ENCODE measurements at places on chromosomes 5 and 9.

DNA sequence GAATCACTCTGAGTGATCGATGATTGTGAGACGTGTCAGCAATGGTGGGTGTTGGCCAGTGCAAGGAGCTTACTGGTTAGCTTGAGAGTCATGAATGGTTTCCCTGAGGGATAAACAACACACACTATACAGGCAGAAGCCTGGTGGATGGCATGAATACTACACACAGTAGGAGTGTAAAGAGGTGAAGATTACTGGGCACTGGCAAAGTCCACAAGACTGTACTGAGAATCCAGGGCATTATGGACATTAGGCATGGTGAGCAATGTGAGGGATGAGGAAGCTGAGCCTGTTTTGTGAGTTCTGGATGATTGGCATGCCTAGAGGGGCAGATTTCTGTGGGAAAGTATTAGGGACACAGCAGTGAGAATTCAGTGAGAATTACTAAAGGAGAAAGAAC lies 71.3 kb downstream of the KDM4C start:
- H3K36me3 ChIP-seq = peaks cover 18% of the 10 kb centered on the region
- H3K27me3 ChIP-seq = no peaks in the 10 kb centered on the region
- H3K4me1 ChIP-seq = no peaks in the 10 kb centered on the region
- no peak overlapping the region for H3K27ac ChIP-seq
- DNase-seq = no peak

DNA sequence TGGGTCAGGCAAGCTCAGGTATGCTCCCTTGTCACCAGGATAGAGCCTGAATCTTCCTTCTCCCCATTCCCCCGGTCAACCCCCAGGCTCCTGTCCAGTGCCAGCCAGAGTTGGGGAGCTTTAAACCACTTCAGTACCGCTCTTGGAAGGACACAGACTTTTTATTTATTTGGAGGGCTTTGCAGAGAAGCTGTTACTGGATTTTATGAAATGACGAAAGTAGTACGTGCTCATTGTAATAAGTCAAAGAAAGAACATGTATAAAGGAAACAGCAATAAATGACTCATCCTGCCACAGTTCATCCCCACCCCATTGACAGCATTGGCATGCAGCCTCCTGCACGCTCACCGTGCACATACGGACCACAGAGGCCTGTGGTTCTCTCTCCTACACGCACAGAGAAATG lies 230.3 kb downstream of the AUH start:
- H3K36me3 ChIP-seq = no peaks in the 10 kb centered on the region
- no peaks in the 10 kb centered on the region for H3K4me1 ChIP-seq
- DNase-seq = peak; percentile 29

DNA sequence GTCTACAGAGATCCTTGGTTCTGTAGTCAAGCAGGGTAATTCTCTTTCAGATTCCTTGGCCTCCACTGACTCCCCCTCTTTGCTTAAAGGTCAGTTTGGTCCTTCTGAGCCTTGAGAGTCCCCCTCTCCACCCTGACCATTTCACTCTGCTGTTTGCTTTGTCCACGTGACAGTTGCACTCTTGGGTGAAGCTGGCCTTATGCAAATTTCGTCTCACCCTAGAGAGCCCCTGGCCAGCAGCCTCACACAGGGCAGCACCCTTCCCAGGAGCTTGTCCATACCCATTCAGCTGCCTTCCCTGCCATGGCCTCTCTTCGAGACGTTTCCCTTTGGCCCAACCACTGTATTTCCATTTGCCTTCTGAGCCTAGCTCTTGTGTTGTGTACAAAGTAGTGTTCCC lies 63.7 kb downstream of the PRKACG start:
- H3K36me3 ChIP-seq = no peaks in the 10 kb centered on the region
- no peaks in the 10 kb centered on the region for H3K27me3 ChIP-seq
- DNase-seq = no peak
- H3K27ac ChIP-seq = no peak overlapping the region
- H3K4me3 ChIP-seq = no peak overlapping the region

- H3K36me3 ChIP-seq = no peaks in the 10 kb centered on the region
- peak; percentile 80 for DNase-seq
- no peaks in the 10 kb centered on the region for H3K27me3 ChIP-seq
- no peak overlapping the region for H3K27ac ChIP-seq
- no peak overlapping the region for H3K4me3 ChIP-seq
These were observed 21.2 kb downstream of the DAPK1 start for GRCh38 chr9:87518702-87519335.

DNA sequence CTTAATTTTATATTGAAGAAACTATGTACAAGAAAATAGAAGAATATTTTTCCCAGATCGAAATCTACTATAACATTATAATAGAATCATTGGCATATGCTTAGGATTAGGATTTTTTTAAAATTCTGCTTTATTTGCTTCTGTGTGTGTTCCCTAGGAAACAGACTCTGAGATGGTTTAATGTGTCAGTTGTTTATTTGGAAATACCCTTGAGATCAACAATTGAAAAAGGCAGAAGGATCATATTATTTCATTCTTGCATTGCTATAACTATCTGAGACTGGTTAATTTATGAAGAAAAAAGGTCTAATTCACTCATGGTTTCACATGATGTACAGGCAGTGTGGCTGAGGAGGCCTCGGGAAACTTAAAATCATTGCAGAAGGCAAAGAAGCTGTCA lies 622.6 kb downstream of the PRR16 start:
- no peaks in the 10 kb centered on the region for H3K36me3 ChIP-seq
- no peak for DNase-seq
- no peaks in the 10 kb centered on the region for H3K4me1 ChIP-seq
- no peaks in the 10 kb centered on the region for H3K27me3 ChIP-seq
- no peak overlapping the region for H3K27ac ChIP-seq

DNA sequence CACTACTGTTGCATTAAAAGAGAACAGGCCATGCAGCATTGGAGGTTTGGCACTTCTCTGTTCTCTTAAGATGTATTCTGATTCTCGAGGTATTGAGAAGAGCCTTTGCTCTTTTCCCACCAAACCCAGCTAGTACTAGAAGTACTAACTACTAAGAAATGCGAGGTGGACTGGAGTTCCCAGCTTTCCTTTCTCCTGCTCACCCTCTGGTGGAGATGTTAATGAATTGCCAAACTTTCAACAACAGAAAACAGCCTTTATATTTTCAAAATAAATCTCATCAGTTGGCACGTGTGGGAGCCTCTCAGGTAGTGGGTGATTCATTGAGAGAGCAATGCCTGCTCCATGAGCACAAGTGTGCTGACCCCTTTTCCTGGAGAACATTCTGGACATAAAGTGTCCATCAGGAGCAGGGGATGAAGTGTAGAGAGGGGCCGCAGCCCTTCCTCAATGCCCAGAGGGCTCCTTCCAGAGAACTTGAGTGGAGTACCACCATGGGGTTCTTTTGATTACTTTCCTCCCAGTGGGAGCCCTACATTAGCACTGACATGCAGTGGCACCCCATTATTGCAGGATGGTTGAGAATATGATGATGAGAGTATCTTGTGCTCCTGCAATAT lies 45.7 kb downstream of the TMEM174 start:
- H3K27me3 ChIP-seq = no peaks in the 10 kb centered on the region
- DNase-seq = no peak
- H3K4me1 ChIP-seq = peaks cover 7% of the 10 kb centered on the region
- no peaks in the 10 kb centered on the region for H3K36me3 ChIP-seq

DNA sequence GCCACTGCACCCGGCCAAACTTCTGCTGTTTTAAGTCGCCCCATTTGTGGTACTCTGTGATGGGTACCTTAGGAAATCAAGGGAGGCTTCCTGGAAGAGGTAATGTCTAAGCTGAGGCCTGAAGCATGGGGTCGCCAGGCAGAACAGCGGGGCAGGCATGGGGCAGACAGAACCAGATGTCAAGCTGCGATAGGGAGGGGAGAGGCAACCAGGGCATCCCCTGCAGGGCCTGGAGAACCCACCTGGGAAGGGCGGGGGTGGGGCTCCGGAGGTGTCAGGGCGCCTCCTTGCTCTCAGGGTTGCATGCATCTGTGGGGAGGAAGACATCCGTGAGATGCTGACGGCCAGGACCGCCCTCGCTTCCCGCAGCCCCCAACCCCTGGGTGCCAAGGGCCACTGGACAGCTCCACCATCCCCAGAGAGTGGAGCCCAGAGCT lies 2.8 kb downstream of the LCN15 start:
- no peak overlapping the region for H3K4me3 ChIP-seq
- H3K27me3 ChIP-seq = peaks cover 86% of the 10 kb centered on the region

DNA sequence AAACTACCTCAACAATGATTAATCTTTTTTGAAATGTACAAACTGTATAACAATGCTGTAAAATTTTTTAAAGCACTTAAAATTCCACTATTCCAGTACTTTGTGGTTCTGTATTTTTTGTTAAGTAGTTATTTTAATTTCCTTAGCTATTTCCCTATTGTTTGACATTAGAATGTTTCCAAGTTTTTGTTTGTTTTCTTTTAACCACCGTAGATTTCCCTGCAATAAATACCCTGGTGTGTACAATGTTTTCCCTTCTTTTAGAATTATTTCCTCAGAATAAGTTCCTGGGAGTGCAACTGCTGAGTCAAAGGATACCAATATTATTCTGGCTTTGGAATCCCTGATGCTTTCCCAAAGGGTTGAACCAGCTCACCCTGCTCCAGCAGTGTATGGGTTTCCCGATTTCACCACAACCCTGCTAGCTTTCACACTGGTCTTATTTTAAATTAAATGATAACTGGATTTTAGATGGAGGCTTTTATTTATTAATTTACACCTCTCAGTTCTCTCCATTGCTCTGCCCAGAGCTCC lies 20.6 kb upstream of the ANGPTL2 start:
- no peak for DNase-seq
- H3K27ac ChIP-seq = no peak overlapping the region
- H3K4me3 ChIP-seq = no peak overlapping the region
- no peaks in the 10 kb centered on the region for H3K36me3 ChIP-seq
- no peaks in the 10 kb centered on the region for H3K4me1 ChIP-seq

DNA sequence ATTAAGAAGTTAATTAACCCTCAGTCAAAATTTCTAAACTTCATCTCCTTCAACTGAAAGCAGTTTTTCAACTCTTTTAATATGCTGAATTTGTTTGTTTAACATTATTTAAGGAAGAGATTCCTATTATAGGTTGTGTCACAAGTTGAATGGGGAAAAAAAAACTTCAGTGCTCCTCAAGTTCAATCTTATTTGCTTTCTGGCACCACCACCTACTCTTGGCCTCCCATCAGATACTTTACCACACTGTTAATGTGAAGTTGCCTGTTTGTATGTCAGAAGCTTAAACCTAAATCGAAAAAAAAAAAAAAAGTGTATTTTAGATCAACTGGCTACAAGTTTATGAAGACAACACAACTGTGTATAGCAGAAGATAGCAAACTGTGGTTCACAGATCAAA lies 4.1 kb upstream of the DOCK2 start:
- DNase-seq = no peak
- H3K4me3 ChIP-seq = no peak overlapping the region
- no peaks in the 10 kb centered on the region for H3K27me3 ChIP-seq
- H3K4me1 ChIP-seq = peaks cover 7% of the 10 kb centered on the region
- H3K27ac ChIP-seq = no peak overlapping the region

GRCh38 chr9:133990366-133991213 lies 1.5 kb downstream of the VAV2 start:
- H3K36me3 ChIP-seq = no peaks in the 10 kb centered on the region
- peaks cover 2% of the 10 kb centered on the region for H3K27me3 ChIP-seq
- peaks cover 29% of the 10 kb centered on the region for H3K4me1 ChIP-seq
- H3K27ac ChIP-seq = peak overlapping the region; percentile 77

GRCh38 chr9:130707225-130707976 lies 13.8 kb downstream of the EXOSC2 start:
- H3K4me3 ChIP-seq = no peak overlapping the region
- no peaks in the 10 kb centered on the region for H3K4me1 ChIP-seq
- H3K27me3 ChIP-seq = no peaks in the 10 kb centered on the region
- peak; percentile 69 for DNase-seq

GRCh38 chr9:98989036-98990000 lies 45.6 kb downstream of the COL15A1 start:
- no peaks in the 10 kb centered on the region for H3K27me3 ChIP-seq
- H3K27ac ChIP-seq = peak overlapping the region; percentile 79
- peaks cover 64% of the 10 kb centered on the region for H3K4me1 ChIP-seq
- no peak overlapping the region for H3K4me3 ChIP-seq

GRCh38 chr5:119427060-119427459 lies 25.2 kb upstream of the HSD17B4 start:
- H3K4me3 ChIP-seq = no peak overlapping the region
- H3K27ac ChIP-seq = no peak overlapping the region
- no peak for DNase-seq
- no peaks in the 10 kb centered on the region for H3K36me3 ChIP-seq
- H3K27me3 ChIP-seq = no peaks in the 10 kb centered on the region

- H3K27me3 ChIP-seq = no peaks in the 10 kb centered on the region
- H3K4me3 ChIP-seq = peak overlapping the region; percentile 31
- H3K4me1 ChIP-seq = peaks cover 31% of the 10 kb centered on the region
- peaks cover 3% of the 10 kb centered on the region for H3K36me3 ChIP-seq
- H3K27ac ChIP-seq = peak overlapping the region; percentile 83
- peak; percentile 57 for DNase-seq
These were observed 66.7 kb downstream of the SIL1 start for GRCh38 chr5:139131465-139131864.

- no peak overlapping the region for H3K27ac ChIP-seq
- no peaks in the 10 kb centered on the region for H3K36me3 ChIP-seq
- no peak overlapping the region for H3K4me3 ChIP-seq
- DNase-seq = no peak
- no peaks in the 10 kb centered on the region for H3K4me1 ChIP-seq
These were observed 52.5 kb downstream of the EFNA5 start for GRCh38 chr5:107618242-107618641.

- H3K4me1 ChIP-seq = no peaks in the 10 kb centered on the region
- H3K27me3 ChIP-seq = no peaks in the 10 kb centered on the region
- no peak overlapping the region for H3K27ac ChIP-seq
- H3K4me3 ChIP-seq = no peak overlapping the region
- DNase-seq = no peak
- H3K36me3 ChIP-seq = no peaks in the 10 kb centered on the region
These were observed 134.0 kb downstream of the ISOC1 start for GRCh38 chr5:129228577-129228976.

GRCh38 chr9:86804011-86804410 lies 143.3 kb downstream of the GAS1 start:
- H3K27ac ChIP-seq = no peak overlapping the region
- DNase-seq = no peak
- H3K36me3 ChIP-seq = no peaks in the 10 kb centered on the region
- H3K4me1 ChIP-seq = no peaks in the 10 kb centered on the region

GRCh38 chr5:151581347-151581746 lies 9.8 kb downstream of the FAT2 start:
- DNase-seq = no peak
- no peak overlapping the region for H3K4me3 ChIP-seq
- H3K4me1 ChIP-seq = no peaks in the 10 kb centered on the region

- no peaks in the 10 kb centered on the region for H3K36me3 ChIP-seq
- peak overlapping the region; percentile 34 for H3K4me3 ChIP-seq
- peaks cover 10% of the 10 kb centered on the region for H3K4me1 ChIP-seq
These were observed 191.8 kb downstream of the MEF2C start for GRCh38 chr5:88691230-88691582.

Data from tibial artery (tissue), 4 donors.